ENCODE measurements at places on chromosomes 3 and 15.

DNA sequence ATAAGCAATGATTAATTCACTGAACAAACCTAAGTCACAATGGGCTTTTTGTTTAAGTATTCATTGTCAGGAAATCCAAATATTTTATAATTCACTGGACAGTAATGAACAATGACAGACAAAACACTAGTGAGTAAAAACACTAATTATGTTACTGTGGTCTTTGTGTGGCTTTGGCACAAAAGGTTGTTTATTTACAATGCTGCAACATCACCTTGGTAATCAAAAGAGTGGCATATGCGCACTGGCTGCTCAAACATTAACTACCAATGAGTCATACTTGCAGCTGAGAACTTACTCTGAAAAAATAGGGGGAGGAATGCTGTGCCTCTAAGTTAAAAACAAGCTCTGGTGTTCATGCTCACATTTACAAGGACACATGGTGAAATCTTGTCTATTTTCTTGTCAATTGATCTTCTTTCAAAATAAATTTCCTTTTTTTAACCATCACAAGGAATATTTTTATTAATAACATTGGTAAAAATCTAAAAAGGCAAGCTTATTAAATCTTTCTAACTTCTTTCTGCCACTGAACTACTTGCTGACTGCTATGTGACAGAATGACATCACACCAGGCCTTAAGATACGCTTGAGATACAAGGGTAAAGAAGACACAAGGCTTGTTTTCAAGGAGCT is 85.2 kb upstream of the PPIB start:
- DNase-seq, result no peak

GRCh38 chr3:11650391-11650790 is 6.7 kb upstream of the VGLL4 start:
- no peak for DNase-seq

DNA sequence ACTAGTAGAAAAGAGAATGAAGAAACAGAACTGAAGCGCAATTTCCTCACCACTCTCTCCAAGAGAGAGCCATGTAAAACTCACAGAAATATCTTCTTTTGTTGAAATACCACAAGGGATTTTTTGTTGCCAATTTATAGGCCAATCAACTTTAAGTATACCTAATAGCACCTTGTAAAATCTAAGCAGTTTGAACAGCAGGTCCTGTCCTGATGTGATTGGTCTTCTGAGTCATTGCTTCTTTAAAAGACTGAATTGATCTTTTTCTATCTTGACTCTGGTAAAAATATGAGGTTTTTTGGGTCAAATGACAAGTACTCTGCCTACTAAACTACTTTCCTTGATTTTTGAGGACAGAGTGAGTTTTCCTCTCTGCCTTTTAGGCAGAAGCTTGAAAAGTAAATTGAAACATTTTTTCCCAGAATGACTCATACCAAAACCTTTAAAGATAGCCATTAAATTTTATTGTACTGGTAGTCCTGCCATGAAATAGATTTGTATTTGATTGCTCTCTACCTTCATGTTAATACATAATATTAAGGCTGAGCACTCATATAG is 343.9 kb upstream of the CBLB start:
- no peak for DNase-seq

DNA sequence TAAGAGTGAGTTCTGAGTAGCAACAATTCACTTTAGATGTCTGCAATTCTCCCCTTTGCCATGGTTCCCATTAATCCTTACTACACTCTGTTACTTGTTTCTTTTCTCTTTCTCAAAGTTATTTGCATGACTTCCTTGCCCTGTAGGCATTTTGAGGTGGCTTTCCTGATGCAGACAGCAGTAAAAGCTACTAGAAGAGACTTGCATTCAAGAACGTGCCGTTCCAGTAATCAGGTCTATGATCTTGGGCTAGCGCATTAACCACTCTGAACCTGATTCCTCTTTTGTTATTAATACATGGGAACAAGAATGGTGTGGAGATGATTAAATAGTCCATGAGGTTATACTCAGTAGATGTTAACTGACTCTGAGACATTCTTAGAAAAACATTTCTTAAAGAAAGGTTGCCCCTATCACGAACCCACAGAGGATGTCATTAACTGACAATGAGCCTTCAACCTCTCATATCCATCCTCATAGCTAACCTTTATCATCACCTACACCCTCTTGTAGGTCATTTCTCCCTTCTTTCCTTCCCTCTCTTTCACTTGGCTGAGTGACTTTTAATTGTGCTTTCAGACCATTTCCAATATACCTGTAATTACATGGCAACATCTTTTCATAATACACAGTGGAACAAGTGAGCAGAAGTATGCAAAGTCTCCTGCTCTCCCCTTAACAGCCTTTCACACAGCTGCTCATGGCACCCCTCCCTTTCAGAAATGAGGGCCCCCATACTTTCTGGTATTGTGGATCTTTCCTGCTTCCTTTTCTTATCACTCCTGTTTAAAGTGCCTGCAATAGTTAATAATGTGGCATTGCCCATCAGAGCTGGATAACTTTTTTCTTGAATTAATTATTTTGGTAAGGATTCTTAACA is 175.9 kb downstream of the CHST2 start:
- DNase-seq, result no peak

GRCh38 chr3:194967151-194968117 is 281.8 kb downstream of the FAM43A start:
- no peak for DNase-seq

- DNase-seq, result no peak
Measured at GRCh38 chr3:133074977-133075376, 36.8 kb downstream of the TMEM108 start.

- DNase-seq, result no peak
Measured at GRCh38 chr15:101514318-101514717, 24.8 kb upstream of the PCSK6 start.

- DNase-seq, result no peak
Measured at GRCh38 chr15:98737159-98737558, 88.8 kb downstream of the IGF1R start.

GRCh38 chr3:75075158-75075557 is 460.7 kb upstream of the CNTN3 start:
- DNase-seq, result no peak

DNA sequence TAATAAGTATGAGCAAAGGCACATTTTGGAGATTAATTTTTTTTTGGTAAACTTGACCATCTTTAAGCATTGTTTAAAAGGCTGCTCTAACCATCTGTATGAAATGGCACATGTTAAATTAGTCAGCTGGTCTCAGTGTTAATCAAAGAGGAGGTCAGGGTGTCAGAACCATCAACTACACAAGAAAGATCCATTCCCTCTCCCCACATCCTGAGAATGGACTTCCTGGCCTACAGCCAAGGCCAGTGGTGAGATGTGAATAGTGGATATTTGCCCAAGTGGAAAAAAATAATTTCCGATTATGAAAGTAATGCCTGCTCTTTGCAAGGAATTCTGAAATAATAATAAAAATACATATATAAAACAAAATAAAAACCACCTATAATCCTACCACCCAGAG is 641.7 kb downstream of the NR2F2 start:
- DNase-seq, result no peak

DNA sequence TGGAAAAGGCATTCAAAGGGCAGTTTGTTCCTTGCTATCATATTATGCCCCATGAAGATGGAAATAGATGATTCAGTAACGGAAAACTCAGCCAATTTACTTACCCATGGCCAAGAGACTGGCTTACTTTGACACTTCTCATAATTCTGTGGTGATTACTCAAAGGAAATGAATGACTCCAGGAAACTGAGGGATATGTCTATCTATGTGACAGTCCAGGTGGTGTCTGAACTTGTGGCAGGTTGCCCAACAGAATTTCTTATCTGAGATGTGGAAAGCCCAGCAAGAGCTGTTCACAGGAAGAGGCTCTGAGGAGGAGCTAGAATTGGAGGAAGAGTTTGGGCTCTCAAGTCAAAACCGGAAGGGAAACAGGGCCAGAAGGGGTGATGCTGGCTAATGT is 91.2 kb downstream of the KCNAB1 start:
- no peak for DNase-seq

GRCh38 chr15:85063522-85064079 is 81.9 kb downstream of the PDE8A start:
- no peak for DNase-seq

DNA sequence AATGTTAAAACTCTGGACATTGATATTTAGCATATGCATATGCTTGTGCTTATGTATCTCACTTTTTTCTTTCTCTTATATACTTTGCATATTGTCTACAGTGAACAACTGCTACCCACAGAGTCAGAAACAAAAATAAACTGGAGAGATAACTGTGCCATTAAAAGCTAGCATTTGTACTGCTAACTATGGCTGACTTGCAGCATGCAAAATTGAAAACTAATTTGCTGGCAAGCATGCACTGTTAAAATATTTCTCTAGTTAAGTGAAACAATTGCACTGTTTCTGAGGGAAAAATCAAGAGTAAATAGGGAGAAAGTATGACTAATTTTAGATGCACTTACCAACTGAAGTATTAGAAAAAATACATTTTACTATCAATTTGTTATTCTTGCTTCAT is 177.8 kb downstream of the CBLB start:
- DNase-seq, result no peak

DNA sequence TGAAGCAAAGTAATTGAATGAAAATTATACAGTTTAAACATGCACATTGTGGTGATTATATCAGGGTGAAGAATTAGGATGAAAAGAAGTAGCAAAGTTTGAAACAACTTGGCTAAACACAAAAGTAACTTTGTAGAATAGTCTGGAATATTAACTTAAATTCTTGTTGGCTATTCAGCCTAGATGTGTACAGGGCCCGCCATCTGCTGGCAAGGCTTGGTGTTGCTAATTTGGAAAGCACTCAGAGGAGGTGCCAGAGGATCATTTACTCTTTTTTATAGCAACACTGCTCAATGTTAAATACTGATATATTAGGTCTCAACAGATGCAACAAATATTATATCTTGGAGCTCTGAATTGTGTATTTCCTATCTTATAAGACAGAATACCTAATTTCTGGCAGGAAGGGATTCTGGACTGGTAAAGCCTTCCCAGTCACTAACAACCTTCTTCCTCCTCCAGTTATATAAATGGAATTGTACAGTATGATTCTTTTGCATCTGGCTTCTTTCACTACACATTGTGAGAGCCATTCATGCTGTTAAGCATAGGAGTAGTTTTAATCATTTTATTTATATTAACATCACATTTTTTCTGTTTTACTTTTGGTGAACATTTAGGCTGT is 36.1 kb downstream of the TTC23 start:
- DNase-seq, result peak; percentile 58

DNA sequence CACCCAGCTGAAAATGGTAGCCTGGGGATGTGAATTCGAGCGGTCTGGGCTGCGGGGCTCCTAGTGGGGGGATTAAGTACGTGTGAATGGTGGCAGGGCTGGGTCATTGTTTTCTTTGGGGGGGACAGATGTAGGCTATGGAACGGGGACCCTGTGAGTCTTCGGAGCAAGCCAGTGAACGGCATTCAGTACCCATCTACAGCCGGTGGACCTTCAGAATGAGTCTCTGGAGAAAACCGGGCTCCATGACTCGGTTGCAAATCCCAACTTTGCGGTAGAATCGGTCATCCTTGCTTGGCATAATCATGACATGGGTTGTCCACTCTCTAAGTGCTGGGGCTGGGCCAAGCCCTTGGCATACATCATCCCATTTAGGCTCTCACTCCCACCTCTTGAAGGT is 7.2 kb upstream of the EOMES start:
- DNase-seq, result no peak

- DNase-seq, result no peak
Measured at GRCh38 chr3:178217479-178217878, 318.8 kb upstream of the KCNMB2 start.

DNA sequence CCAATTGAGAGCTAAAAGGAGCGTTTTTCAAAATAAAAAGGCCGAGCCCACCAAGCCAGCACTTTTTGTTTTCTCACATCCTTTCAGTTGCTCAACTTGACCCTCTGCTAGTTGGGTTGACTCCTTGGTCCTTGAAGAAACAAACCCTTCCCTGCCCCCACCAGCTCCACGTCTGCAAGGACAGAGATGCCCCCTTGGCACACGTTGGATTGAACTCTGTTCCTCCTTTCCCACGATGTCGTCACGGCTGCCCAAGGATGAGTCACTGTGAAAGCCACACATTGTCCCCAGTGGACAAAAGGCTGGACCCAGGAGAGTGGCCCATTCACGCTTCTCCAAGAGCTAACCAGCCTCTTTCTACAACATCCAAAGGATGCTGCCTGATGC is 43.0 kb upstream of the SPATA12 start:
- no peak for DNase-seq

DNA sequence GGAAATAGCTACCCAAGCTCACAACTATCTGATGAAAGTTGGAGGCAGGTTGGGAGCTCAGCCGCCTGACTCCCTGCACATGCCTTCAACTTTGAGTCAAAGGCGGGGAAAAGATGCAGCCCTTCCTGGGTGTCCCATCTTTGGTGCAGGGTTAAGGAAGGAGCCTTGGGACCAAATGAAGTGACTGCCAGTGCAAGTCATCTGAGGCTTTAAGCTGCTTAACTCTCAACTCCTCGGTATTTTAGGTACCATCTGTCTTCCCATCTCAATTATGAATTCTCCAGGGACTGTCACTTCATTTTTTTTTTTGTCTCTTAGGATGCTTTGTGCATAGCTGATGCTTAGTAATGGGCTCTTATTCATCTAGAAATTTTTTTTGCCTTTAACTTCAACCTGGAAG is 408.8 kb upstream of the C2CD4B start:
- no peak for DNase-seq

GRCh38 chr3:55069950-55070349 is 142.1 kb upstream of the LRTM1 start:
- no peak for DNase-seq

DNA sequence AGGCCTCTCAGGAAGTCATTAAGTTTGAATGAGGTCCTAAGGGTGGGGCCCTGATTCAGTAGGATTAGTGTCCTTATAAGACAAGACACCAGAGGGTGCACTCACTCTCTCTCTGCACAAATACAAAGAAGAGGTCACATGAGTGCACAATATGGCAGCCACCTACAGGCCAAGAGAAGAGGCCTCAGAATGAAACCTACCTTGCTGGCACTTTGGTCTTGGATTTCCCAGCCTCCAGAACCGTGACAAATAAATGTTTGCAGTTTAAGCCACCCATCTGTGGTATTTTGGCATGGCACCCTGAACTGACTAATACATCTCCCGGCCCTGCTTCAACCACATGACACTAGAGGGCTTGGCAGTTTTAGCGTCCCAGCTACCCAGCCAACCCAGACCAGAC is 73.9 kb upstream of the CHRNB4 start:
- no peak for DNase-seq

DNA sequence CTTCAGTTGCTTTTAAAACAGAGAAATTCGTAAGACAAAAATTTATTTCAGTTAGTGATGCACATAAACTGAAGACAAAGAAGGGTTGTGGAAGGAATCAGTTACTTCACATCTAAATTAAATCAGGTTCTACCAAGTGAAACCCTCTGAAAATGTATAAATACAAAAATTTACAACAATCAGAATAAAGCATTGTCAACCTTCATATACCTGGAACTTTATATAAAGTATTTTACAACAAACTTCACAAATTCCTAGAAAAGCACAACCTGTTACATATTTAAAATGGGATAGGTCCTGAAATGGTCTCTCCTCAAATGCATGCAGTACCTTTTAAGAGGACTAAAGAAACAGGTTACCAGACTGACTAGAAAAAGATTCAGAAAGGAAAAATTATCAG is 26.9 kb downstream of the ATOSA start:
- DNase-seq, result no peak

- no peak for DNase-seq
Measured at GRCh38 chr3:71684046-71684756, 41.0 kb downstream of the EIF4E3 start.

Measured in SK-N-DZ (cell line).